Hepatocyte (in vitro differentiated cells): ENCODE measurements at places on chromosomes 12 and 14. TPM values are rescaled to one million over a fixed set of nuclear protein-coding genes. Genes with fewer than 3 reads are reported as not detected.

The CABP1 gene
- total RNA-seq: 1.5 TPM in 1 of 2 replicates, not detected in the other

The STAC3 gene
- total RNA-seq: 0.23 and 1.1 TPM in 2 replicates

The KRT74 gene
- not detected in 2 replicates for total RNA-seq

The KCNA1 gene
- total RNA-seq: 0.27 and 0.36 TPM in 2 replicates

The TAS2R14 gene
- total RNA-seq: 5.6 and 6.6 TPM in 2 replicates

The RASSF9 gene
- total RNA-seq: 0.60 and 1.4 TPM in 2 replicates

GRCh38 chr14:76104802-76105355 is 46.8 kb upstream of the GPATCH2L start:
- DNase-seq: no peak
- no peak overlapping the region for H3K27ac ChIP-seq
- H3K4me3 ChIP-seq: no peak overlapping the region
- H3K36me3 ChIP-seq: no peaks in the 10 kb centered on the region

DNA sequence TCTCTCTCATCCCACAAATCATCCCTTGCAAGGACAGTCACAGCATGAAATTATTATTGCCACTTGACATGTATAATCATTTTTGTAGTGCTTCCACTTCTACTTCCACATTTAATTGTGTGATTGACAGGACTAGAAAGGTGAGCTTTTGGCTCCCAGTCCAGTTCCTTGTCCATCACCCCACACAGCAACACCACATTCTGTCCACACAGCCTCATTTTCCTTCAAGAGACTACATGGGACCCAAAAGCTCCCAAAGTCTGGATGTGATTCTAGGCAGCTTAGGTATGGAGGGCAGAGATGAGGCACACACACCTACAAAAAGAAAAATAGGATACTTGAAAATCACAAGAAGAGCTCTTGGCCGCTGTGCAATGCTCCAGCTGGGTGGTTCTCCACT is 366.3 kb downstream of the DPF3 start:
- H3K4me1 ChIP-seq: no peaks in the 10 kb centered on the region
- H3K4me3 ChIP-seq: no peak overlapping the region
- no peak overlapping the region for H3K27ac ChIP-seq
- H3K27me3 ChIP-seq: peaks cover 9% of the 10 kb centered on the region
- no peak for DNase-seq
- no peaks in the 10 kb centered on the region for H3K36me3 ChIP-seq

DNA sequence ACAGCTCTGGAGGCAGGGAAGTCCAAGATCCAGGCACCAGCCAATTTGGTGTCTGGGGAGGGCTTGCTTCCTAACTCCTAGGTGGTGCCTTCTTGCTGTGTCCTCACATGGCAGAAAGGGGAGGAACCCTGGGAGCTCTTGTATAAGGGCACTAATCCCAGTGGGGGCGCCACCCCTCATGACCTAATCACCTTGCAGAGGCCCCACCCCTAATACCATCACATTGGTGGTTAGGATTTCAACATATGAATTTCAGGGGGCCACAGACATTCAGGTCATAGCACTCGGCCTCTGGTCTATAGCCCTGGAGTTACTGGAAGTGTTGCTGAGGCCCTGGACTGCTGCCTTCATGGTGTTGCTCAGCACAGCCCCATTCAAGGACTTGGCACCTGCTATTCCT is 14.6 kb downstream of the PSMD9 start:
- no peaks in the 10 kb centered on the region for H3K4me1 ChIP-seq
- no peak for DNase-seq
- H3K36me3 ChIP-seq: no peaks in the 10 kb centered on the region
- H3K4me3 ChIP-seq: no peak overlapping the region
- no peak overlapping the region for H3K27ac ChIP-seq
- H3K27me3 ChIP-seq: no peaks in the 10 kb centered on the region

DNA sequence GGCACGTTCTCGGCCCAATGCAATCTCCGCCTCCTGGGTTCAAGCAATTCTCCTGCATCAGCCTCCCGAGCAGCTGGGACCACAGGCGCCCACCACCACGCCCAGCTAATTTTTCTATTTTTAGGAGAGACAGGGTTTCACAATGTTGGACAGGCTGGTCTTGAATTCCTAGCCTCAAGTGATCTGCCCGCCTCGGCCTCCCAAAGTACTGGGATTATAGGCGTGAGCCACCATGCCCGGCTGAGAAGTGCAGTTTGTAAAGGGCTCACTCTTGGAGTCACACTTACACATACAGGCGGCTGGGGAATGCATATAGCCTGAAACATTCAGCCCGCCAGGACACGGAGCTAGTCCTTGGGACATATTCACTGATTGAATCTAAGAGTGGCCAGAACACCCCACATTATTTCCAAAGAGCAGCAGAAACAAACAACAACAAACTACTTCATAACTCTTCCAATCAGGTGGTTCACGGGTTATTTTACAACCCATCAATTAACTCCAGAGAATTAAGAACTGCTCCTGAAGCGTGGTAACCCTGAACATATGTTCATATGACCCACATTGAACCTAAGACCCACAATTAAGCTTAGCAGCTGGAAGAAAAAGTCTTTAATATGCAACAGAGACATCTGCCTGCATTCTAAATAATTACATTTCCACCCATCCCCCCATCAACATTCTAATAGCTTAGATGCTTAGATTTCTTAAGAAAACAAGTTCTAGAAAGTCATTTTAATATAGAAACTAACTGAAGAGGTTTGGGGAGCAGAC is 49.2 kb downstream of the SSH1 start:
- no peaks in the 10 kb centered on the region for H3K36me3 ChIP-seq
- peaks cover 17% of the 10 kb centered on the region for H3K4me1 ChIP-seq
- no peaks in the 10 kb centered on the region for H3K27me3 ChIP-seq
- no peak for DNase-seq
- H3K27ac ChIP-seq: no peak overlapping the region
- H3K4me3 ChIP-seq: no peak overlapping the region

DNA sequence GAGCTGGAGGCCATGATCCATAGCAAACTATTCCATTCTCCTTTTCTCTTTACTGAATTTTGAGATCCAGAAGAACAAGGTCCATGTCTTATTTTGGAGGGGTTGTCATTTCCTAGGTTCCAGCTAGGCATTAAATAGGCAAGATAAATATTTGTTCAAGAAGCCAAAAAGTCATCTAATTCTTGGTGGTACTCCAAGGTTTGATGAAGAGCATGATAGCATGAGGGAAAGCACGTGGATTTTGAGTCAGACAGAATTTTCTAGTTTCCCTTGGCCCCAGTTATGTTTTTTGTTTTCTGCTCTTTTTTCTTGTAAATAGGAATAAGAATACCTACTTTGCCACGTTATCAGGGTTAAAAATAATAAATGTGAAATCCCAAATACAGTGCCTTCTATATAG is 25.5 kb upstream of the FRMD6 start:
- no peaks in the 10 kb centered on the region for H3K36me3 ChIP-seq
- no peak overlapping the region for H3K27ac ChIP-seq
- H3K27me3 ChIP-seq: no peaks in the 10 kb centered on the region
- no peaks in the 10 kb centered on the region for H3K4me1 ChIP-seq
- no peak for DNase-seq

- H3K36me3 ChIP-seq: no peaks in the 10 kb centered on the region
- no peaks in the 10 kb centered on the region for H3K4me1 ChIP-seq
- no peak overlapping the region for H3K4me3 ChIP-seq
- no peak overlapping the region for H3K27ac ChIP-seq
- no peak for DNase-seq
These were observed 86.2 kb upstream of the CSRP2 start for GRCh38 chr12:76964784-76965571.

GRCh38 chr14:37865719-37866549 is 270.5 kb downstream of the TTC6 start:
- DNase-seq: no peak
- H3K4me1 ChIP-seq: peaks cover 10% of the 10 kb centered on the region
- H3K27ac ChIP-seq: no peak overlapping the region
- no peaks in the 10 kb centered on the region for H3K27me3 ChIP-seq
- H3K4me3 ChIP-seq: no peak overlapping the region
- H3K36me3 ChIP-seq: no peaks in the 10 kb centered on the region

- H3K27ac ChIP-seq: no peak overlapping the region
- H3K4me3 ChIP-seq: no peak overlapping the region
- H3K4me1 ChIP-seq: no peaks in the 10 kb centered on the region
- H3K36me3 ChIP-seq: no peaks in the 10 kb centered on the region
- no peak for DNase-seq
These were observed 218.9 kb downstream of the ACSS3 start for GRCh38 chr12:81296556-81297305.

GRCh38 chr12:105024928-105025327 is 38.8 kb downstream of the NOPCHAP1 start:
- no peaks in the 10 kb centered on the region for H3K27me3 ChIP-seq
- H3K27ac ChIP-seq: peak overlapping the region; percentile 17
- no peak for DNase-seq
- H3K36me3 ChIP-seq: no peaks in the 10 kb centered on the region
- H3K4me1 ChIP-seq: peaks cover 3% of the 10 kb centered on the region

- no peaks in the 10 kb centered on the region for H3K36me3 ChIP-seq
- no peaks in the 10 kb centered on the region for H3K4me1 ChIP-seq
- DNase-seq: peak; percentile 15
- H3K27ac ChIP-seq: no peak overlapping the region
- H3K27me3 ChIP-seq: no peaks in the 10 kb centered on the region
These were observed 23.8 kb downstream of the CFAP251 start for GRCh38 chr12:121942145-121942718.

GRCh38 chr14:96255501-96256366 is at the start of gene BDKRB1:
Gene BDKRB1, plus strand, starts transcription at chr14:96256210. Its CDS starts 7,473 bp downstream, at chr14:96263683.
- H3K27ac ChIP-seq: peak within 1 kb of the TSS; percentile 90
- no peak within 1 kb of the TSS for H3K4me3 ChIP-seq
- H3K4me1 ChIP-seq: peaks cover 13% of the 10 kb centered on the region
- no peak for DNase-seq
- no peaks in the 10 kb centered on the region for H3K36me3 ChIP-seq

GRCh38 chr14:79383475-79383874 is 827.8 kb downstream of the DIO2 start:
- no peak overlapping the region for H3K27ac ChIP-seq
- H3K27me3 ChIP-seq: no peaks in the 10 kb centered on the region
- H3K4me3 ChIP-seq: no peak overlapping the region
- no peaks in the 10 kb centered on the region for H3K4me1 ChIP-seq

GRCh38 chr14:70882776-70883492 is 24.3 kb upstream of the PCNX1 start:
- peaks cover 2% of the 10 kb centered on the region for H3K27me3 ChIP-seq
- H3K4me3 ChIP-seq: no peak overlapping the region
- H3K4me1 ChIP-seq: no peaks in the 10 kb centered on the region
- no peaks in the 10 kb centered on the region for H3K36me3 ChIP-seq
- no peak overlapping the region for H3K27ac ChIP-seq

DNA sequence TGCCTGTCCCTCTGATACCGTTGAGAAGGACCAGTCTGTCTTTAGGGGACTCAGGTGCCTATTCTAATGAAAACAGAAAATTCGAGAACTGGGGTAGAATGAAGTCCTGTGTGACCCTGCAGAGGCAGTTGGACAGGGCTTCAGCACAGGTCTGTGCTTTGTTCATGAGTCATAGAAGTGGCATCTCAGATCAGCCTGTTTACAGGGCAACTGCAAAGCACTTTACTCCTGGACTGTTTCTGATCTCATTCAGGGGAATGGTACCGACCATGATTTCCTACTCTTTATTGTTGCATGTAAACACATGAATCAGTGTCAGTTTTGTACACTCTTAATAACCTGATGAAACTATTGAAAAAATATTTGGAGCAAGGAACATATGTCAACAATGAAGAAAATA is 1517.0 kb downstream of the AACS start:
- H3K27me3 ChIP-seq: no peaks in the 10 kb centered on the region
- H3K4me3 ChIP-seq: no peak overlapping the region
- no peaks in the 10 kb centered on the region for H3K4me1 ChIP-seq
- H3K27ac ChIP-seq: peak overlapping the region; percentile 25
- peak; percentile 61 for DNase-seq
- H3K36me3 ChIP-seq: no peaks in the 10 kb centered on the region

- H3K36me3 ChIP-seq: no peaks in the 10 kb centered on the region
- no peaks in the 10 kb centered on the region for H3K27me3 ChIP-seq
- no peak overlapping the region for H3K4me3 ChIP-seq
These were observed 20.5 kb downstream of the SOAT2 start for GRCh38 chr12:53123578-53124351.

DNA sequence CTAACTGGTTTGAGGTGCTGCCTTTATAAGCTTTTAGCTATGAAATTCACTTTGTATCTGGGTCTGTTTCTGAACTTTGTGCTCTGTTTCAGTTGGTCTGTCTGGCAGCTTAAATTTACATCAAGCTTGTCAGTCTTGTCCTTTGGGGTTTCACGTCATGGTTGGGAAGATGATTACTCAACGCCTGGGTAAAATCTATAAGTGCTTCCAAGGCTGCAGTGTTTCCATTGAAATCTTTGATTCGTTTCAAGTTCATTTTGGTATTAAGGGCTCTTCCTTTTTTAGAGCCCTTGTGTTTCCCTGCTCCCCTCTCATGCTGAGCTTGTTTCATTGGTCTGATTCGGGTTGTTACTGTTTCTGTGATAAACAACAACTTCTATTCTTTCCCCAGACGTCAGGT is 58.2 kb downstream of the FBXW8 start:
- H3K27ac ChIP-seq: no peak overlapping the region
- no peaks in the 10 kb centered on the region for H3K36me3 ChIP-seq
- no peak for DNase-seq
- H3K4me3 ChIP-seq: no peak overlapping the region
- H3K27me3 ChIP-seq: no peaks in the 10 kb centered on the region

DNA sequence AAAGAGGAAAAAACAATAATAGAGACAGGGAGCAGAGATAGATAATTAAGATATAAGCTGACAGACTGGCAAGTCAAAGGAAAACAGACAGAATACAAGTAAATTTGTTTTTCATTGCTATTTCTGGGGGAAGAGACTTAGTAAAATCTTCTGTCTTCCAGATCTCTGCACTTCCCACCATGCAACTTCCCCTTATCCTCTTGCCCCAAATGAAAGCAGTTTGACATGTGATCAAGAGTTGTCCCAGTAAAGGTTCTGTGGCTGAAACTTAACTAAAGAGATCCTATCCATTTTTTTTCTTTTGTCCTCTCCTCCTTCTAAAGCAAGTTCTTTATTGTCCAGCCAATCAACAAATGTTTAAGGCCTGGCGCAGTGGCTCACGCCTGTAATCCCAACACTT is 1.5 kb upstream of the MLF2 start:
- no peaks in the 10 kb centered on the region for H3K27me3 ChIP-seq
- peak overlapping the region; percentile 68 for H3K27ac ChIP-seq
- H3K4me3 ChIP-seq: no peak overlapping the region
- no peak for DNase-seq
- no peaks in the 10 kb centered on the region for H3K36me3 ChIP-seq
- peaks cover 8% of the 10 kb centered on the region for H3K4me1 ChIP-seq
